Liver (tissue), 10 donors: ENCODE measurements at places on chromosomes 12 and 14. TPM values are rescaled to one million over a fixed set of nuclear protein-coding genes. Genes with fewer than 3 reads are reported as not detected.

DNA sequence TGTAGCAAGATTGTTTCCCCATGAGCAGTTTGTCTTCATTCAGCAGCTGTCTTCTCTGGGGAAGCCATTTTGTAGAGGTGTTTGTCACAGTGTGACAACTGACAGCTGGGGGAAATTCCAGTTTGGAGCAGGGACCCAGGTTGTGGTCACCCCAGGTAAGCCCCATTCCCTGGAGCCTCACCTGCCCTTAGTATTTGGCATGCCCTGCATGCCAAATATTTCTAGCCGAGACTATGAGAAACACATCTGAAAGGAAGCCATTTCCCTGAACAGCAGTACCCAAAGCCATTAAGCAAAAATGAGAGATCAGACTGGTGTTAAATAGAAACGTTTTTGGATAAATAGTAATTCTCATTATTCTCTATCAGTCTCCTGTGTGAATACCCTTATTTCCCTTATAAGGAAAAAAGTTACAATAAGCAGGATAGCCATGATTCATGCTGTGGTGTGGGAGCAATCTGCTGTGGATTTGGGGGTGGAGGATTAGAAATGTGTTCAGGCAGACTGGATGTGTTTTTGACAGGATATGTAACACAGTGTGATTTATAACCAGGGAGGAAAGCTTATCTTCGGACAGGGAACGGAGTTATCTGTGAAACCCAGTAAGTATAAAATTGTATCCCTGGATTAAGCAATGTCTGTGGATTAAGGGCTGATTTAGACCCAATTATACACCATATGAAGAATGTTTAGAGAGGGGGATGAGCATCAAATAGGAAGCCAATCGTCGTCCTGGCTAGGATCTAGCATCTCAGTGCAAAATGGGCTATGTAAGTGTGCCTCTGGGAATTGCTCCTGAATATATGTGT, 68.9 kb downstream of the DAD1 start:
- no peak overlapping the region for H3K27ac ChIP-seq
- H3K4me1 ChIP-seq: peaks cover 2% of the 10 kb centered on the region
- no peaks in the 10 kb centered on the region for H3K36me3 ChIP-seq
- no peak overlapping the region for H3K4me3 ChIP-seq
- H3K27me3 ChIP-seq: no peaks in the 10 kb centered on the region

DNA sequence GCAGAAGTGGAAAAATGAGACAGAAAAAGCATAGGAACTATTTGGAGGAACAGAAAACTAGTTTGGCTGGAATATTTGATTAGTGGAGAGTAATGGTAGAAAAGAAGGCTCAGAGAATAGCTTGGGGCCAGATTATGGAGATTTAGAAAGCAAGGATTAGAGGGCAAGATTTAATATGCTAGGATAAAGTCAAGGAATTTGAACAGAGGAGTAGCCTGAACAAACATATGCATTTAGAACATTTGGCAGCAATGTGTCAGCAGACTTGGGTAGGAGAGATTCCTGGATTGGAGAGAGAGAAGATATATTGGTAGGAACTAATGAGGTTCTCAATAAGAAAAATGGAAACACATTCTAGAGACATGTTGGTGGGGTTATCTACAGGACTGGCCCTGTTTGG, 229.2 kb upstream of the PKP2 start:
- H3K27me3 ChIP-seq: no peaks in the 10 kb centered on the region
- no peak overlapping the region for H3K4me3 ChIP-seq
- no peak for DNase-seq
- no peak overlapping the region for H3K27ac ChIP-seq

GRCh38 chr12:88300931-88301330, 158.8 kb downstream of the TMTC3 start:
- peaks cover 39% of the 10 kb centered on the region for H3K4me1 ChIP-seq
- no peak overlapping the region for H3K27ac ChIP-seq
- no peaks in the 10 kb centered on the region for H3K27me3 ChIP-seq
- DNase-seq: no peak

DNA sequence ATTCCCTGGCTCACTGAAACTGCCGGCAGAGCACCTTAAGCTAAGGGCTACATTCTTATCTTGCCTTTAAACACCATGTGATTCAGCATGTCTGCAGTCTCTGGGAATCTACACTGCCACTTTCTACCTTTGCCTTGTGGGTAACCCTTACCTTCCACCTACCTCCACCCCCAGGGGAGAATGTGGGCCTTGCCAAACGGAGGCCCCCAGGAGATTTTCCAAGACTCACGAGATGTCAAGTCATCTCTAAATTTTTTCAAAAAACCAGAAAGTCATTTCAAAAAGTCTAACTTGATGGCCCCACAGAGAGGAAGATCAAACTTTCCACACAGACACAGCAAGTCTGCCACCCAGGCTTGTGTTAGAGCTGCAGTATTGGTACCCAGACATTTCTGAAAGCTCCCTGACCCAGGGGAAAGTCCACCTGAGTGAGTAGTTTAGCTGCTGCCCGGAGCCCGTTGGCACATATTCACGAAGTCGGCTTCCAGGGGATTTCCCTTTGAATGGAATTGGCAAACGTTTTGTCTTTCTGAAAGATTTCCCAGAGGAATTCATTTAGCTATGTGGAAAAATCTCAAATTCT, 4.7 kb upstream of the PSMA6 start:
- H3K27me3 ChIP-seq: no peaks in the 10 kb centered on the region
- peak overlapping the region; percentile 17 for H3K27ac ChIP-seq
- no peak for DNase-seq
- no peak overlapping the region for H3K4me3 ChIP-seq
- peaks cover 28% of the 10 kb centered on the region for H3K4me1 ChIP-seq

DNA sequence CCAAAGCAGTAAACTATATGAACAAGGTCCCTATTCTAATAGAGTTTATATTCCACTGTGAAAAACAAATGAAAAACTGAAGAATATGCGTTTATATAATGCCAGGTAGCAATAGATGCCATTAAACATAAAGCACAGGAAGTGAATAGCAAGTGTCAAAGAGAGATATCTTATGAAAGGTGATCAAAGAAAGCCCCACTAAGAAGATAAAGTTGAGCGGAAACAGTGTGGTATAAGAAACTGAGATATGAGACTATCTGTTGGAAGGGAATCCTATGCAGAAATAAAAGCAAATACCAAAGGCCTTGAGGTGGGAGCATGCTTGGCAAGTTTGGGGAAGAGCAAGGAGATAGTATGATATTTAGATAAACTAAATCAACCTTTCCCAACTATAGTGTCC, 123.1 kb upstream of the FAR2 start:
- DNase-seq: no peak
- no peaks in the 10 kb centered on the region for H3K36me3 ChIP-seq
- H3K4me1 ChIP-seq: no peaks in the 10 kb centered on the region
- H3K27me3 ChIP-seq: no peaks in the 10 kb centered on the region

DNA sequence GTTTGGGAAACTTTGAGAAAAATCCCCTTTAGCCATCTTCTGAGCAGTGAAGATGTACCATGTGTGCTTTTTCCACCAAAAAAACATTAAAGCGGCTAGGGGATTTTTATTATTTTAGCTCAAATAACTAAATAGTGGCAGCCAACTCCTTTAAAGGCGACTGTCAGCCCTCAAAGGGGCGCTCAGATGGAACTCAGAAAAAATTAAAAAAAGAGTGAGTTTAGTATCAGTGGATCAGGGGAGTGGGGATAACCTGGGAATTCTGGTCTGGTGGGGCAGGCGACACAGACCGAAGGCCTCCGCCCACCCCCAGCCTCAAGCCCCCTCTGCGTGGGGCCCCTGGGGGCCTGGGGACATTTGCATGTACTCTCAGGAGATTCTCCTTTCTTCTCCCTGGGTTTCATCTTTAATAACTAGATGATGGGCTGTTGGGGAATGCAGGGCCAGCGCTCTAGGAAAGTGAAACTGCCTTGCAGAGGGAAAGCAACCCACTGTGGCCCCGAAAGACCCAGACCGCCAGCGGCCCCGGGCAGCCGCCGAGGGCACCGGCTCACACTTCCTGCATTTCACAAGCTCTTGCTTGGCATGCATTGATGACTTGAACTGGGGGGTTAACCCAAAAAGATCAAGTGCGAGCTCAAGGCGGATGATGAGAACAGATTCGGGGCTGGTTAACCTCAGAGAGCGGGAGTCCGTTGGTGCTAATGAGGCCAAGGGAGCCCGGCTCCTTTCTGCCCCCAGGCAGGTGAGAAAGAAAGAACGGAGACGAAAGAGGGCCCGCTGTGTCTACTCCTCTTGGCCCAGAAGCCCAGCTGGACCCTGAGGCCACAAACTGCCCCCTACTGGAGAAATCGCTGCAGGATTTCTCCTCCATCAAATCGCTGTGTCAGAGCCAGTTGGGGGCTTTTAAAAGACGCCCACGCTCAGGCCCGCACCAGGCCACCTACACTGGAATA, 7.3 kb upstream of the BATF start:
- peak overlapping the region; percentile 32 for H3K4me3 ChIP-seq
- DNase-seq: no peak
- no peaks in the 10 kb centered on the region for H3K27me3 ChIP-seq

DNA sequence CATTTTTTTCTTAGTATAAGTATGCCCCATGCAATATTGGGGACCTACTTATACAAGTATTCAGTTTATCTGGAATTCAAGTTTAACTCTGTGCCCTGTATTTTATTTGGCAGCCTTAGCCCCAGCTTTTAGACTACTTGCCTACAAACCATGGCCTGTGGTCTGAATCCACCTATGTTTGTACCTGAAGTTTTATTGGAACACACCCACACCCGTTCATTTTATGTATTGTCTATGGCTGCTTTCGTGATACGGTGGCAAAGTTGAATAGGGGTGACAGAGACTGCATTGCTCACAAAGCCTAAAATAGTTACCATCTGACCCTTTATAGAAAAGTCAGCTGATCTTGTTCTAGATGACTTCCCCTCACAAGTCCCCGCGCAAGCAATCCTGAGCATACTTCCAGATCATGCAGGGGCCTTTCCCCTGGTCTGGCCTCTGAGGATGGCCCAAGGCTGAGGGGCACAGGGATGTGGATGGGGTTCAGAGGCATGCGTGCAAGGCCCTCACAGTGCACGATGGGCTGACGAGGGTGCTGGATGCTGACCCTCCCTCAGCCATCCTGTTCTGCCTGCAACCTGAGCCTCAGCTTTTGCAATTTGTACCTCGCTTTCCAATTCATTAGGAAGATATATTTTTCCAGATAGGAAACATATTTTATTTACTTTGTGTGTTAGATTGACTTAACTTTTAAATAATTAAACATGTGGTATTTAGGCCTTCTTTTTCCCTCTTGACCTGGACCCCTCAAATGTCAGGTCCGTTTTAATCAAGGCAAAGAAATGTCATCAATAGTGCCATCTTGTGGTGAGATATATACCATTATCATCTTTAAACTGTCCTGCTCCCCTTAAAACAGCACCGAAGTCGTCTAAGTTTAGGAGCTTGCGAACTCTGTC, 527.3 kb upstream of the CCDC196 start:
- H3K4me1 ChIP-seq: no peaks in the 10 kb centered on the region
- no peak overlapping the region for H3K27ac ChIP-seq
- no peak overlapping the region for H3K4me3 ChIP-seq
- no peak for DNase-seq
- peaks cover 2% of the 10 kb centered on the region for H3K27me3 ChIP-seq

DNA sequence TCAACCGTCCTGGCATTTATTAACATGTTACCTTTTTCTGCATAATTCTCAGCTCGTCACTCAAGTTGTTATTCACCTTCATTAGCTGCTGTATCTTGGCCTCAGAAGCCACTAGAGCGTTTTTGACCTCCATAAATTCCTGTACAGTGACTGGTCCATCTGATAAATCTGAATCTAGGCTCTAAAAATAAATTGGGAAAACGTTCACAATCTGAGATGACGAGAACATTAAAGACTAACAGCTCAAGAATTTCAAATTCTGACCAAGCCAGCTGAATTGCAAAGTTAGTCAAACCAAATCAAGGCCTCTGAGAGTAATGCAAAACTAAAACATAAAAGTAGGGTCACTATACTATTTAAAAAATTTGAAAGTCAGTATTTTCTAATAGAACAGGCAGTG, 45.0 kb downstream of the GIT2 start:
- H3K36me3 ChIP-seq: peaks cover 24% of the 10 kb centered on the region
- H3K27ac ChIP-seq: no peak overlapping the region
- peaks cover 6% of the 10 kb centered on the region for H3K4me1 ChIP-seq
- no peak for DNase-seq

DNA sequence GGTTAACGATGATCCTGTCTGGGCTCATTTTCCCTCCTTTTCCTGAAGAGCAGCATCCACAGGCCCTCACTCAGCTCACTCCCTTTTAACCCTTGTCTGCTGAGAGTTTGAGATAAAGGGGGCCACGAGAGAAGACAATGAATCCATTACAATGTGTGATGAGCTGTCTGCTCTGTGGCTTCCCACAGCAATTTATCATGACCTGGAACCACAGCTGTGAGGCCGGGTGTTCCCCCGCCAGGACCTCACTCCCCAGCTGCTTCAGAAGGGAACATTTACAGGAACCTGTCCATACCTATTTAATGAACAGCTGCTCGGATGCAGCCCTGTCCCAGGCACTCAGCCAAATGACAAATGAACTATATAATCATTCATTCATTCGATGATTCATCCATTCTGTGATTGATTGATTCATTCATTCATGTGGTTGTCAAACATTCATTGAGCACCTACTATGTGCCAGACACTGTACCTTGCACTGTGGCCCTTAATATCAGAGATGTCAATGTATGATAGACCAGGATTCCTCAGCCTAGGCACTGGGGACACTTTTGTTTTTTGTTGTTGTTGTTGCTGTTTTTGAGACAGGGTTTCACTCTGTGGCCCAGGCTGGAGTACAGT, 18.5 kb upstream of the P2RX7 start:
- H3K27ac ChIP-seq: no peak overlapping the region
- no peak overlapping the region for H3K4me3 ChIP-seq
- DNase-seq: no peak
- H3K4me1 ChIP-seq: peaks cover 29% of the 10 kb centered on the region

- H3K27ac ChIP-seq: no peak overlapping the region
- no peak overlapping the region for H3K4me3 ChIP-seq
- H3K36me3 ChIP-seq: no peaks in the 10 kb centered on the region
- no peak for DNase-seq
Measured at GRCh38 chr12:673849-674248, 10.6 kb upstream of the NINJ2 start.

GRCh38 chr12:3871356-3871755, 1.8 kb downstream of the PARP11 start:
- H3K4me3 ChIP-seq: no peak overlapping the region
- no peaks in the 10 kb centered on the region for H3K27me3 ChIP-seq
- no peak overlapping the region for H3K27ac ChIP-seq
- no peaks in the 10 kb centered on the region for H3K36me3 ChIP-seq
- peaks cover 9% of the 10 kb centered on the region for H3K4me1 ChIP-seq
- DNase-seq: no peak

GRCh38 chr14:69077841-69078240, 75.1 kb downstream of the DCAF5 start:
- H3K4me3 ChIP-seq: no peak overlapping the region
- H3K27ac ChIP-seq: no peak overlapping the region
- H3K4me1 ChIP-seq: peaks cover 3% of the 10 kb centered on the region
- peaks cover 9% of the 10 kb centered on the region for H3K36me3 ChIP-seq
- no peak for DNase-seq
- H3K27me3 ChIP-seq: no peaks in the 10 kb centered on the region

ADAM21 gene
- 0.02 TPM for polyA plus RNA-seq

APOF gene
- polyA plus RNA-seq: 335 TPM

RAD9B gene
- polyA plus RNA-seq: 0.22 TPM

CCDC60 gene
- not detected for polyA plus RNA-seq

MAP1LC3B2 gene
- 1.3 TPM for polyA plus RNA-seq

IFNG gene
- polyA plus RNA-seq: not detected

CSRNP2 gene
- polyA plus RNA-seq: 3.5 TPM

ACSM4 gene
- not detected for polyA plus RNA-seq
